ENCODE measurements at places on chromosomes 4 and X.
A peak's percentile ranks its signal among the peaks of the same experiment; 100 is the strongest.

GRCh38 chr4:162061214-162061613, 102.6 kb downstream of the FSTL5 start:
- DNase-seq, result peak; percentile 32

GRCh38 chrX:74234818-74235217, 69.2 kb upstream of the ZCCHC13 start:
- DNase-seq, result no peak

- DNase-seq, result no peak
These were observed 84.2 kb downstream of the GPR143 start for GRCh38 chrX:9681422-9681821.

DNA sequence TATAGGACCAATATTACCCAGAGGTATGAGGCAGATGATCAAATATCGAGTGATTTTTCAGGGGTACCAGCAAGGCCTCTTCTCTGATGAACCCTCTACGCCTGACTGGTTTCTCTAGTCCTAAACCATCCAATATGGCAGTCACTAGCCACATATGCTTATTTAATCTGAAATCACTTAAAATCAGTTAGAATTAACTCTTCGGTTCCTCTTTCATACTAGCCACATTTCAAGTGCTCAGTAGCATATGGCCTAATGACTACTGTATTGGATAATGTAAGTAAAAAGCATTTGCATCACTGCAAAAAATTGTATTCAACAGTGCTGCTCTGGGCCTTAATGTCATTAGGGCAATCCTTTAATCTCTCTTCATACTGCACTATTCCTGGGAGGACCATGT, 4.4 kb upstream of the APBB2 start:
- DNase-seq, result no peak

DNA sequence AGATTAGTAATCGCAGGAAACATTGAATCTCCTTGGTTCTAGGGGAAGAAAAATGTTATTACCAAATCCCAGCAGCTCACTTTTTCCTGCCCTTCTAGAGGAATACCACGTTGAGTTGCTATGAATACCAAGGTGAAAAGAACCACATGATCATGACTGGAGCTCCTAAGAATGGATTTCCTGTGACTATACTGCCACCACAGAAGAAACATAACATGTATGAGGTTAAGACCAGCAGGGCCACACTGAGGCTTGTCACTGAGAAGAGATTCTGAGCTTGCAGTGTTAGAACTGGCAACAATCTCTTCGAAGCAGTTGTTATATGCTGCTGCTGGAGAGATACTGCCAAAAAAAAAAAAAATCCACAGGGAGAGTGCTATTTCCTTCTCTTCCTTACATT, 1235.3 kb downstream of the FSTL5 start:
- DNase-seq, result no peak

- DNase-seq, result no peak
These were observed 466.9 kb downstream of the FSTL5 start for GRCh38 chr4:161696944-161697343.

GRCh38 chrX:47184486-47184885, 9.1 kb upstream of the UBA1 start:
- no peak for DNase-seq

All from neuronal stem cell (in vitro differentiated cells).